Stimulated activated CD8-positive, alpha-beta memory T cell treated with anti-CD3 and anti-CD28 coated beads, Interleukin-4, amount 100 ng/mL, for 4 hours (primary cell): ENCODE measurements at places on chromosomes 7 and 10.

GRCh38 chr7:117827862-117828261 is 45.4 kb downstream of the CTTNBP2 start:
- DNase-seq = no peak

DNA sequence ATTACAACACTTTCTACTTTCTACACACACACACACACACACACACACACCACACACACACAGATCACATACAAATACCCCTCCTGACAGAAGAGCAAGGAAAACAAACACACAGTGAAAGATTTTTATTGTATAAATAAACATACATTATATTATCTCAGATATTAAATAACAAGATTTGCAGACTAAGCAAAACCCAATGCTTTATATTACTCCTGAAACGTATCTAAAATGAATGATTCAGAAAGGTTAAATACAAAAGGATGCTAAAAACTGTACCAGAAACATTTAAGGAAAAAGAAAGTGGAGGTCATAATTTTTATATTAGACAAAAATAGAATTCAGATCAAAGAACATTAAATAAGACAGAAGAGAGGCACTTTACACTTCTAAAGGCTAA is 208.3 kb upstream of the NPSR1 start:
- no peak for DNase-seq

GRCh38 chr7:142231716-142232115 is 26.1 kb downstream of the PRSS58 start:
- no peak for DNase-seq

GRCh38 chr7:143047326-143047725 is 4.8 kb upstream of the OR6V1 start:
- no peak for DNase-seq
